ENCODE measurements at places on chromosomes 7 and 10. TPM values are rescaled to one million over a fixed set of nuclear protein-coding genes. Genes with fewer than 3 reads are reported as not detected.
A peak's percentile ranks its signal among the peaks of the same experiment; 100 is the strongest.

Gene PDE6C
- total RNA-seq, result not detected

Gene TMEM229A
- not detected for total RNA-seq

DNA sequence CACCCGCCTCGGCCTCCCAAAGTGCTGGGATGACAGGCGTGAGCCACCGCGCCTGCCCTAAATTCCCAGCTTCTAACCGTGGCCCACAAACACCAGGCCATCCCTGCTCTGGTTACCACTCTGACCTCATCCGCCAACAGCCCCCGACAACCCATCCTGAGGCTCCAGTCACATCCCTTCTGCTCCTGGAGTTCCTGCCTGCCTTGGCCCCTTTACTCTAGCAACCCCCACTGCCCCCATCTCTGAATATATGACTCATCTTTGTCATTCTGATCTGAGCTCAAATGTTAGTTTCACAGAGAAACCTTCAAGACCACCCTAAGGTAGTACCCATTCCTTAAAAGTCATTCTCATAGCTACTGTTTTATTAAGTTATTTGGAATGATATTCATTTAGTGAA, 26.6 kb downstream of the RHEB start:
- H3K27me3 ChIP-seq, result no peaks in the 10 kb centered on the region
- ATAC-seq, result no peak
- no peak overlapping the region for H3K4me3 ChIP-seq
- H3K4me1 ChIP-seq, result peaks cover 34% of the 10 kb centered on the region
- peak overlapping the region; percentile 73 for H3K27ac ChIP-seq

DNA sequence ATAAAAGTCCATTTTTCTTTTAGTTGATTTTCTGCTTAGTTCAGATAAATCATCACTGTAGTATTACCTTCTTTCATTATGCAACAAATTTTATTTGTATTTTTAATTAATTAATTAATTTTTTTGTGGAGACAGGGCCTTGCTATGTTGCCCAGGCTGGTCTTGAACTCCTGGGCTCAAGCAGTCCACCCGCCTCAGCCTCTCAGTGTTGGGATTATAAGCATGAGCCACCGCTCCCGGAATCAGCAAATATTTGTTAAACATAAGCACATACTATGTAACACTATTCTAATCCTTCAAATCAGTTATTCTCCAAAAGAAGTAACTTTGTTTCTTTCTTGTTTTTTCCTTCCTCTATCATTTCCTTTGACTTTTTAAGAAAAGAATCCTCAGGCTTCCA, 584.8 kb upstream of the ANKRD30A start:
- H3K4me3 ChIP-seq, result no peak overlapping the region
- H3K36me3 ChIP-seq, result no peaks in the 10 kb centered on the region
- H3K4me1 ChIP-seq, result no peaks in the 10 kb centered on the region
- no peaks in the 10 kb centered on the region for H3K27me3 ChIP-seq

DNA sequence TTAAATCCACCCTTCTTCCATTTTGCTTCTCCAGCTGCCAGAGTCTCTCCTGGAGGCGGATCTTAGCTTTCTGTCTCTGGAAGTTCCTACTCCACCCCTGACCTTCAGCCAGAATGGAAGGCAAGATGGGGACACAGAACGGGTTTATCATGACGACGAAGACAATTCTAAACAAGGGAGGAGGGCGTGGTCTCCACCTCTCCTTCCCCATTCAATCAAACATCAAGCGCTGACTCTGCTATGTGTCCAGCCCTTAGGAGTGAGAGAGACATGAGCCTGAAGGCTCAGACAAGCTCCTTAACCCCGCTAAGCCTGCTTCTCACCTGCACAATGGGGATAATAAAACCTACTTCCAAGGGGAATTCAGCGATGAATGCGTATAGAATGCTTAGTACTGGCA, 3.1 kb downstream of the CYP17A1 start:
- peaks cover 5% of the 10 kb centered on the region for H3K27me3 ChIP-seq
- no peaks in the 10 kb centered on the region for H3K4me1 ChIP-seq
- H3K4me3 ChIP-seq, result no peak overlapping the region

- H3K36me3 ChIP-seq, result peaks cover 34% of the 10 kb centered on the region
- no peak overlapping the region for H3K4me3 ChIP-seq
- no peaks in the 10 kb centered on the region for H3K27me3 ChIP-seq
- ATAC-seq, result peak; percentile 39
- no peaks in the 10 kb centered on the region for H3K4me1 ChIP-seq
- H3K27ac ChIP-seq, result no peak overlapping the region
Observed at GRCh38 chr7:30062587-30062986, 34.4 kb downstream of the PLEKHA8 start.

DNA sequence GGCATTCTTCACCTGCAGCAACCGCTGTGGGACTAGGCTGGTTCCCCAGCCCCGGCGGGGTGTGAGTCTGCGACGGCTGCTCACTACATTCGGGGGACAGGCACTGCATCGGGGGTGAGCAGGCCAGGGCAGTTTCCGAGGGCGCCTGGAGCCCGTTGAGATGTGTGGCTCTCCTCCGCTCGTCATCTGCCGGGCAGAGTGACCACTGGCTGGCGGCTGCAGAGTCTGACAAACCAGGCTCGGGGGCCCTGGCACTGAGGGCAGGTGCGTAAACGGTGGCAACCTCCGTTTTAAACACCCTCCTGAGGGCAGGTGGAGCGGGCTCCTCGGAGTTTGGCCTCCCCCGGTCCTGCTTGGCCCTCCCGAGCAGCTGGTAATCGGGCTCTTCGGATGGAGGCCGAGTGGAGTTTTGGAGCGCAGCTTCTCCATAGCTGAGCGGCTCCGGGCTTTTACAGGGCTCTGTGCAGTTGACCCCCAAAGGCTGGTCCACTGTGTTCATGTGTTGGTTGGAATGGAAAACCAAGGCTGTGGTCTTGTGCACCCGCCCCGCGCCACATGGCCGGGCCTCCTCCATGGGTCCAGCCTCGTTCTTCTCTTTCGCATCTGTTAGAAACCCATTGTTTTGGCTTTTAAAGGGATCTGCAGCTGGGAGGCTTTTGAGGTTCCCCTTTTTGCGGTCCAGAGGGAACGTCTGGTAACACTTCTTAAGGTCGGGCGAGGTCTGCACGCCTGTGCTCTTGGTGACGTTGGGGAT, 20.9 kb downstream of the INSYN2A start:
- no peak overlapping the region for H3K4me3 ChIP-seq
- H3K27me3 ChIP-seq, result no peaks in the 10 kb centered on the region
- no peak overlapping the region for H3K27ac ChIP-seq
- H3K4me1 ChIP-seq, result no peaks in the 10 kb centered on the region
- no peak for ATAC-seq
- H3K36me3 ChIP-seq, result no peaks in the 10 kb centered on the region

- H3K36me3 ChIP-seq, result peaks cover 87% of the 10 kb centered on the region
- no peak overlapping the region for H3K4me3 ChIP-seq
- H3K4me1 ChIP-seq, result peaks cover 11% of the 10 kb centered on the region
- H3K27ac ChIP-seq, result peak overlapping the region; percentile 63
Observed at GRCh38 chr7:24851786-24852185, 94.5 kb upstream of the GSDME start.

- no peaks in the 10 kb centered on the region for H3K36me3 ChIP-seq
- no peak overlapping the region for H3K27ac ChIP-seq
- no peak for ATAC-seq
- H3K4me1 ChIP-seq, result no peaks in the 10 kb centered on the region
Observed at GRCh38 chr7:45698303-45699014, 124.3 kb downstream of the ADCY1 start.

DNA sequence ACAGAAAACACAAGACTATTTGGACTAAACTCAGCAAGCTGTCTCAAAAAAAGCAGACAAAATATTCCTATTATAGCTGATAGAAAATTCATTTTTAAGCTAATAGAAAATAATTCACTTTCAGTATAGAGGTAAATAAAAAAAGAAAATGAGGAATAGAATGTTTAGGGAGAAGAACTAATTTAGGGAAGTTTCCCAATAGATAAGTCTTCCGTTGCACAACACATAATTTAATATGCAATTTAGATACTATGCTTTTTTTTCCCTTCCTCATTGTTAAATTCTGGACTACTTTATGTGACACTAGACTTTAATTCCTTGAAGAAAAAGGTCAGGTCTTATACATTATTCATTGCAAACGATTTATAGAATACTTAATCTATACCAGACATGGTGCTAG, 10.3 kb downstream of the PNPLA8 start:
- H3K36me3 ChIP-seq, result peaks cover 87% of the 10 kb centered on the region
- H3K4me1 ChIP-seq, result peaks cover 6% of the 10 kb centered on the region
- H3K4me3 ChIP-seq, result no peak overlapping the region
- no peak for ATAC-seq
- no peak overlapping the region for H3K27ac ChIP-seq

- no peaks in the 10 kb centered on the region for H3K27me3 ChIP-seq
- no peak overlapping the region for H3K27ac ChIP-seq
Observed at GRCh38 chr10:129681856-129682255, 214.8 kb downstream of the MGMT start.

DNA sequence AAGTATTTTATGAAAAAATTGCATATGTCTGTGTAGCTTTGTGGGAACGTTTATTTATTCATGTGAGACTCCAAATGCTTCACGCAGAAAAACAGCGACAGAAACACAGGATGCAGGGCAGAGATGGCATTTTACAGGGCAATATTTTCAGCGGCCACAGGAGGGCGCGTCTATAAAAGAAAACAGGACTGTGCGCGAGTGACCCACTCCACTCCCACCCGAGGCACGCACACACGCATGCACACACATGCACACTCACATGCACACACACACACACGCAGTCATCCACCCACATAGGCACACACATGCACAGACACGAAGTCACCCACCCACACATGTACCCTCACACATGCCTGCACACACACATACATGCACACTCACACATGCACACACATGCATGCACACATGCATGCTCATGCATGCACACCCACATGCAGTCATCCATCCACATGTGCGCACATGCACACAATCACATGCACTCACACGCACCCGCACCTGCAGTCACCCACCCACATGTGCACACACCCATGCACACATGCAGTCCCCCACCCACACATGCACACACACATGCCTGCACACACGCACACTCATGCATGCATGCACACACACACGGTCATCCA, 96.3 kb downstream of the DNAJB6 start:
- peak; percentile 63 for ATAC-seq
- H3K4me1 ChIP-seq, result peaks cover 13% of the 10 kb centered on the region
- no peak overlapping the region for H3K27ac ChIP-seq
- peak overlapping the region; percentile 63 for H3K4me3 ChIP-seq

- no peaks in the 10 kb centered on the region for H3K4me1 ChIP-seq
- ATAC-seq, result no peak
- H3K36me3 ChIP-seq, result no peaks in the 10 kb centered on the region
- peaks cover 12% of the 10 kb centered on the region for H3K27me3 ChIP-seq
- no peak overlapping the region for H3K27ac ChIP-seq
- no peak overlapping the region for H3K4me3 ChIP-seq
Observed at GRCh38 chr7:50584386-50584785, 19.2 kb upstream of the DDC start.

GRCh38 chr10:71437537-71438092, 40.9 kb downstream of the CDH23 start:
- no peak overlapping the region for H3K27ac ChIP-seq
- peaks cover 3% of the 10 kb centered on the region for H3K27me3 ChIP-seq
- H3K4me1 ChIP-seq, result no peaks in the 10 kb centered on the region
- no peaks in the 10 kb centered on the region for H3K36me3 ChIP-seq
- H3K4me3 ChIP-seq, result no peak overlapping the region
